ENCODE measurements at places on chromosomes 3 and 15.

DNA sequence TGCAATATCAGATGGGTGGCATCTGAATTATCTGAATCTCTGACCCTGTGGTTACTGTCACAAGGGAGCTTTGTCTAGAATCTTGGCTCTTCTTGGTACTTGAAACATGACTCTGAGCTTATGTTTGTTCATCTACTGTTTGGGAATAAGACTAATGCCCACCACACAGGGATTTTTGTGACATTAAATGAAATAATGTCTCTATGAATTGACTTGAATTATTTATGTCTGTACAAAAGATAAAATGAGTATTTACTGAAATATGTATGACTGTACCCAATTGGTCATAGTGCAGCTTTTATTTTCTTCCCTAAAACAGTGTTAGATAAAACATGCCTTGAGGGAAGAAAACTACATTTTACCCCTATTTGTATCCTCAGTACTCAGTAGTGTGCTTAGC, 87.9 kb upstream of the ZPLD1 start:
- DNase-seq: no peak

GRCh38 chr3:49131576-49131975, 1.3 kb downstream of the LAMB2 start:
- no peak for DNase-seq

- no peak for DNase-seq
These were observed 123.4 kb downstream of the EEFSEC start for GRCh38 chr3:128276577-128277183.

GRCh38 chr3:25169151-25169550, 258.9 kb upstream of the RARB start:
- DNase-seq: no peak

Measured in Peyer's patch (tissue), 4 donors.